ENCODE measurements at places on chromosomes 1 and 21.

DNA sequence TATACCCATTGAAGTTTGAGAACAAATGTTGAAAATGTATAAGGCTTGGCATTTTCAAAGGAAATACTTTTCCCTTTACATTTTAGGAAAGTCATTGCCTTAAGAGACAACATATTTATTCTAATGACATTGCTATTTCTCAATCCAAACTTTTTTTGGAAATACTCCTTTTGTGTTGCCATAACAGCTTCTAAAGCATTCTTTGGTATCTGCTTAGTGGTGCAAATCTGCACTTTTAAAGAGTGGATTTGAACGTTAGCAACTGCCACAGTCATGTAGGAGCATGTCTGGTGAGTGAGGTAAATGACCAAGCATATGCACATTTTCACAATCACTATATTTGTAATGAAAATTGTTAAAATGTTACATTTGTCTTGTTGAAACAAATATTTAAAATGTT, 124.4 kb upstream of the GORAB start:
- H3K27ac ChIP-seq: no peak overlapping the region
- no peaks in the 10 kb centered on the region for H3K36me3 ChIP-seq
- DNase-seq: no peak
- H3K4me1 ChIP-seq: no peaks in the 10 kb centered on the region
- H3K4me3 ChIP-seq: no peak overlapping the region

GRCh38 chr1:165852871-165853270, 25.5 kb downstream of the UCK2 start:
- no peak for DNase-seq
- no peak overlapping the region for H3K27ac ChIP-seq
- no peak overlapping the region for H3K4me3 ChIP-seq
- H3K4me1 ChIP-seq: peaks cover 8% of the 10 kb centered on the region

DNA sequence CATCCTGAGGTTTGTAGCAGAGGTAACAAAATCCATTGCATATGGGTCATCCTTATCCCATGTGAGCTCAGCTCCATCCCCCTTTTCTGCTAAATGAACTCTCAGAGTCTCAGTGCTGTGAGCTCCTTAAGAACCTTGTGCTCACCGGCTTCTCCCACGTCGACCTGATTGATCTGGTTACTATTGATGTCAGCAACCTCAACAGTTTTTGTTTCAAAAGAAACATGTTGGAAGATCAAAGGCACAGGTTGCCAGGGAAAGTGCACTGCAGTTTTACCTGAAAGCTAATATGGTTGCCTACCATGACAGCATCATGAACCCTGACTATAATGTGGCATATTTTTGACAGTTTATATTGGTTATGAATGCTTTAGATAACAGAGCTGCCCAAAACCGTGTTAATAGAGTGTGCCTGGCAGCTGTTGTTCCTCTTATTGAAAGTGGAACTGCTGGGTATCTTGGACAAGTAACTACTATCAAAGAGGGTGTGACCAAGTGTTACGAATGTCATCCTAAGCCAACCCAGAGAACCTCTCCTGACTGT, 131.4 kb downstream of the HS2ST1 start:
- no peaks in the 10 kb centered on the region for H3K4me1 ChIP-seq
- no peak overlapping the region for H3K27ac ChIP-seq
- DNase-seq: no peak
- H3K36me3 ChIP-seq: no peaks in the 10 kb centered on the region

DNA sequence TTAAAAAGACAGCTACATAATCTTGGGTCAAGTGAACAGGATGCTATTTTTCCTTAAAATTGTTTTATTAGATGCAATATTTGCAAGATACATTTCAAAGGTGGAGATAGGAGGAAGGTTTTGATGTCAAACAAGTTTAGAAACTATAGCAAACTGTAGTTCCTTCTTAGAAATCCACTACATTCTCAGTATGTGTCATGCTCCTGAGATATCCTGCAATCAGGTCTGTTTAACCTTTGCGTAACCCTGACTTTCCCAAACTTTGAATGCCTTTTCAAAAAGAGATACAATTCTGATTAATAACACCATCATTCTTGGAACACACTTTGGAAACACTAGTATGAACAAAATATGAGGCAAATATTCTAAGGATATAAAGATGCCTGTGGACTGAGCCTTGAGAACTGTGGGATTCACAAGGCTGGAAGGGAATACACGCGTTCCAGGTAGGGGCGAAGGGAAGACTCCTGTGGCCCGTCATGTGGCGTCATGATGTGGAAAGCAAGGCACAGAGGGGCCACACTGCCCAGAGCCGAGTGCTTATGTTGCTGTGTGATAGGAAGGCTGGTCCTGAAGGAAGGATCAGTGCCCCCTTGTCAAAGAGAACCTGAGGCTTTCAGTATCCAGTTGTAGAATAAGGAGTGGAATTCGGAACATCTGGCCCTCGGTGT, 19.6 kb upstream of the TARBP1 start:
- no peak for DNase-seq
- peak overlapping the region; percentile 84 for H3K27ac ChIP-seq
- H3K4me3 ChIP-seq: no peak overlapping the region
- H3K36me3 ChIP-seq: no peaks in the 10 kb centered on the region
- H3K27me3 ChIP-seq: no peaks in the 10 kb centered on the region
- H3K4me1 ChIP-seq: peaks cover 13% of the 10 kb centered on the region

DNA sequence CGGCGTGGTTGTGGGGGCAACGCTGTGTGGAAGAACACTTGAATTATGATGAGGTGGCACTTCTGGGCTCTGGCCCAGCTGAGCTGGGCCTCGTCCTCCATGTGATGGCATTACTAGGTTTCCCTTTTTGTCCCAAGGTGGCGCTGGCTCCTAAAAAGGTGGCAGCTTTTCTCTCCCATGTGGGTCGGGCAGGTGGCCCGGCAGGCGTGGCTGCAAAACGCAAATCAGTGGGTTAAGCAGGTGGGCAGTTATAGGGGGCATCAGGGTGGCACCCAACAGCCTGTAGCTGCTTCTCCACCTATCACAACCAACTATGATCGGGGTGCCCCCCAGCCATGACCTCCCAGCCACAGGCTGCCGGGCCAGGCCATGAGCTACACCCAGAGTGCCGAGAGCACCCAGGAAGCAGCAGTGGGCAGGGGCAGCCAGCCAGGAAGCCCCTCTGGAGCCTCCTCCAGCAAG, 59.6 kb downstream of the KCNAB2 start:
- no peak for DNase-seq
- H3K4me3 ChIP-seq: no peak overlapping the region
- no peaks in the 10 kb centered on the region for H3K36me3 ChIP-seq
- no peaks in the 10 kb centered on the region for H3K4me1 ChIP-seq

Data from upper lobe of left lung (tissue), 6 donors.